Tibial artery (tissue), 4 donors: ENCODE measurements at places on chromosomes 12 and 14.

DNA sequence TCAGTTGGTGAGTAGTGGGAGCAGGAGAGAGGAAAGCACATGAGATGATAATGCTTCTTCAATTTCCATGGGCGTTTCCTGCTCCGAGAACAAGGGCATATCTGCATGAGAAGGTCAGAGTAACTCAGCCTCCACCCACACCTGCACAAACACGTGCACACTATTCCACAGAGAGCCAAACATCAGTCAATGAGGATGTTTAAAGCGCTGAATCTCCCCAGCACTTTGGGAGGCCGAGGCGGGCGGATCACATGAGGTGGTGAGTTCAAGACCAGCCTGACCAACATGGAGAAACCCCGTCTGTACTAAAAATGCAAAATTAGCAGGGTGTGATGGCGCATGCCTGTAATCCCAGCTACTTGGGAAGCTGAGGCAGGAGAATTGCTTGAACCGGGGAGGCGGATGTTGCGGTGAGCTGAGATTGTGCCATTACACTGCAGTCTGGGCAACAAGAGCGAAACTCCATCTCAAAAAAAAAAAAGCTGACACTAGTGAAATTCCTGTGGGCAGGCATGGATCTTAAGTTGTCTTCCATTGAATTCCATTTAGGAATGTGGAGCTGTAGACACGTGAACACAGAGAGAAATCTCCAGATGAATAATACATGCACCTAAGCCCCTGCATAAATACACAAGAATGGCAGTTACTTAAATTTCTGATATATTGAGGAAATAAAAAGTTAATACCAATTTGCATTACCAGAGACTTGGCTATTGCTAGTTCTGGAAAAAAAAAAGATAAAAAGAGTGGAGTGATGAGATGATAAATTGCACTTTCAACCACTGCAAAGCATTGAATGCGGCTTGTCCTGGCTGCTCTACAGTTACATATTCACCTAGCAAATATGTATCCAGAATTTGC lies 1097.4 kb upstream of the TMEM132C start:
- no peak overlapping the region for H3K27ac ChIP-seq
- DNase-seq = no peak
- H3K36me3 ChIP-seq = no peaks in the 10 kb centered on the region
- no peak overlapping the region for H3K4me3 ChIP-seq
- H3K27me3 ChIP-seq = no peaks in the 10 kb centered on the region
- peaks cover 7% of the 10 kb centered on the region for H3K4me1 ChIP-seq

DNA sequence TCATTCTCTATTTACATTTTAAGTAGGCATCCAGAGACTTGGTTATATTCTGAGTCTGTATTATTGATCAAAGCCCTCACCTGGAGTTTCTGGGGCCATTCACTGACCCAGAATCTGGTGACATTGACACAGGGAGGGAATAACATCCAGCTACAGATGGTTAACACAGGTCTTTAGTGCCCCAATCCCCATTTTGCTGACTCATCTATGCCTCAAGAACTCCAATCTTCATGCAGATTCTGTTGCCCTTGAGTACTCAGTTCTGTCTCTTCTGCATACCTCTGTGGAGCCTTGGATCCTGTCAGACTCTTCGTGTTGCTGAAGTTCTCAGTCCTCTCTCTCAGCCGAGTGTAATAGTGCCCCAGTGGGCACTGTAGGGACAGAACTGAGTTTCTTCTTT lies 208.9 kb downstream of the RGS6 start:
- H3K4me3 ChIP-seq = no peak overlapping the region
- H3K27me3 ChIP-seq = no peaks in the 10 kb centered on the region
- no peak for DNase-seq
- H3K4me1 ChIP-seq = no peaks in the 10 kb centered on the region

DNA sequence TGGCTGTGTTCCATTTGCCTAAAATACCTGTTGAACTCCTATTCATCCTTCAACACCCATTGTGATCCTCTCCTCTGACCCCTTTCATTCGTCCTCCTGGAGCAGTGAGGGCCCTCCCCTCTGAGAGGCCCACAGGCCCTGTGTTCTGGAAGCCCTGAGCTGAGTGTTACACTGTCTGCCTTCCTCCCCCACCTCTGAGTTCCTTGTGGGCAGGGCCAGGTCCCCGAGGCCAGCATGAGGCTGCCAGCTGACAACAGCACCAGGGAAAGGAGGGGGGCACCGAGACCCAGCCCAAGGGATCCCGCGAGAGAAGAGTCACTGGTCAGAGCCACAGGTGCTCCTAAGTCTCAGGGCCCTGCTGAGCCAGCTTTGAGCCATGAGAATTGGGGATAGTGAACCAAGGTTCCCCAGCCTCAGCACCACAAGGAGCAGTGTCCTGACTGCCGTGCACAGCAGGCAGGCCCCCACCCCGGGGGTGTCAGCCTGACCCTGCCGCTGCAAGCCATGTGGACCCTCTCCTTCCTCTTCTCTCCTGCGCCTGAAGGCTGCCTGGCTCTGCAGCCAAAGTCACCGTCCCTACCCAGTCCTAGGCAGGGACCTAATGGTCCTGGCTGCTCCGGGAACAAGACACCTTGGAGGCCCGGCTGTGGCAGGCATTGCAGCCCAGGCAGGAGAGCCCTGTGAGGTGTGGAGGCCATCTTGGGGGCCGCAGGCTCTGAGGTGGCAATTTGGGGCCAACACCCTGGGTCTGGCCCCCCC lies 52.5 kb downstream of the BEGAIN start:
- H3K36me3 ChIP-seq = peaks cover 8% of the 10 kb centered on the region
- no peak for DNase-seq
- H3K4me1 ChIP-seq = no peaks in the 10 kb centered on the region
- H3K27ac ChIP-seq = no peak overlapping the region

GRCh38 chr12:52768479-52769200 lies 8.5 kb downstream of the KRT76 start:
- H3K36me3 ChIP-seq = no peaks in the 10 kb centered on the region
- H3K4me3 ChIP-seq = no peak overlapping the region
- no peaks in the 10 kb centered on the region for H3K4me1 ChIP-seq
- no peaks in the 10 kb centered on the region for H3K27me3 ChIP-seq
- H3K27ac ChIP-seq = no peak overlapping the region

GRCh38 chr14:66131111-66131510 lies 355.1 kb upstream of the CCDC196 start:
- H3K4me1 ChIP-seq = no peaks in the 10 kb centered on the region
- no peaks in the 10 kb centered on the region for H3K36me3 ChIP-seq
- no peak overlapping the region for H3K4me3 ChIP-seq

GRCh38 chr14:100748403-100748802 lies 21.7 kb downstream of the DLK1 start:
- H3K36me3 ChIP-seq = no peaks in the 10 kb centered on the region
- H3K4me1 ChIP-seq = no peaks in the 10 kb centered on the region
- DNase-seq = no peak
- H3K4me3 ChIP-seq = no peak overlapping the region

- DNase-seq = no peak
- no peaks in the 10 kb centered on the region for H3K27me3 ChIP-seq
- no peaks in the 10 kb centered on the region for H3K36me3 ChIP-seq
- peak overlapping the region; percentile 41 for H3K27ac ChIP-seq
- peaks cover 28% of the 10 kb centered on the region for H3K4me1 ChIP-seq
These were observed 121.6 kb downstream of the GPR135 start for GRCh38 chr14:59343585-59343984.

DNA sequence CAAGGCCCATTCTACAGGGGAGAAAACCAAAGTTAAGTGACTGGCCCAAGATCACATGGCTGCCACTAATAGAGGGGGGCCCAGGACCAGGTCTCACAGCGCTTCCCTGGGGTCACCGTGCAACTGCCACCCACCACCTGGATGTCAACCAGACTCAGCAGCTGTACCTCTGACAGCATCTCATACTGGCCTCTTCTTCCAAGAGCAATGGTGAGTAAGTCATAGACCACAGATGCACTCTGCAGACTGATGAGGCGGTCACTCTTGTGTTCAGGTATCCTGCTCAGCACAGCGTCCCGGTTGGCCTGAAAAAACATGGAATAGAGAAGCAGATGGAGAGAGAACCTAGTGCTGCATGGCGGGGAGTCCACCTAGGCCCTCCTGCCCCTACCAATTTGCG lies 139.9 kb downstream of the TTC7B start:
- H3K36me3 ChIP-seq = no peaks in the 10 kb centered on the region
- no peak overlapping the region for H3K4me3 ChIP-seq
- no peaks in the 10 kb centered on the region for H3K27me3 ChIP-seq
- H3K4me1 ChIP-seq = peaks cover 50% of the 10 kb centered on the region

GRCh38 chr12:97638739-97639138 lies 176.1 kb downstream of the RMST start:
- no peak overlapping the region for H3K4me3 ChIP-seq
- no peaks in the 10 kb centered on the region for H3K4me1 ChIP-seq
- DNase-seq = no peak
- no peaks in the 10 kb centered on the region for H3K27me3 ChIP-seq
- no peak overlapping the region for H3K27ac ChIP-seq
- no peaks in the 10 kb centered on the region for H3K36me3 ChIP-seq

DNA sequence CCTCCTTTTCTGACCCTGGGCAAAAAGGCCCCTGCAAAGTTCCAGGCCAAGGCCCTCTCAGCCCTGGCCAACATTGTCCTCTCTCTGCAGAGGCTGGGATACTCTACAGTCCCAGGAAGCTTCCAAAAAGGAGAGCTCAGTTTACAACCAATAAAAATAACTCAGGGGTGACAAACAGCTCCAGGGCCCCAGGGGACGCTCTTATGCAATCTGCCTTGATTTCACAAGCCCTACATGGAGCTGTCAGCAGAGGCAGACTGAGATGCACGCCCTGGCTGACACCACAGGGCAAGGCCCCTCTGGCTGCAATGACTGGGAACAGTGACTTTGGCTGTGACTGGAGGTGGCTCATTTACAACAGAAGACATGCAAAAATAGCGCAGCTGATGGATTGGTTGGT lies 129.0 kb upstream of the MED13L start:
- peak; percentile 98 for DNase-seq
- no peaks in the 10 kb centered on the region for H3K27me3 ChIP-seq
- no peak overlapping the region for H3K4me3 ChIP-seq
- peak overlapping the region; percentile 14 for H3K27ac ChIP-seq

DNA sequence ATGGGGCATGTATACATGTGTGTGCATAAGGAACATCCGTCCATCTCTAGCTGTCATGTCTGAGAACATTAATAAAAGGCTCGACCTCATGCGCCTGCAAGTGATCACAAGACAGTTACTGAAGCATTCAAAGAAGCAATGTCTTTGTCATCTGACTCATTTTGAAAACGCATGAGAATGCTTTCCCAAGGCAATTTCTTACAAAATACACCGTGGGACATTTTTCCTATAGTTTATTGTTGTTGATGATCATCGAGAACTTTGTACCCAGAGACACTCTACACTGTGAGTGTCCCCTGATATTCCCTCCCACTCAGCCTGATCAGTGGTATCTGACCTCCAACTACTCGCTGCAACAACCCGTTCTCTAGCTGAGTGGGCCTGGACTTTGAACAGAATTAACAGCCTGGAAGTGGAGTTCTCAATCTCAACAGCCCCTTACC lies 68.1 kb downstream of the ETV6 start:
- H3K4me3 ChIP-seq = no peak overlapping the region
- no peaks in the 10 kb centered on the region for H3K4me1 ChIP-seq
- H3K27me3 ChIP-seq = no peaks in the 10 kb centered on the region
- no peaks in the 10 kb centered on the region for H3K36me3 ChIP-seq
- peak overlapping the region; percentile 33 for H3K27ac ChIP-seq
